ENCODE measurements at places on chromosomes 1 and 21.

- DNase-seq = no peak
Observed at GRCh38 chr1:13549521-13549920, 34.1 kb upstream of the PDPN start.

DNA sequence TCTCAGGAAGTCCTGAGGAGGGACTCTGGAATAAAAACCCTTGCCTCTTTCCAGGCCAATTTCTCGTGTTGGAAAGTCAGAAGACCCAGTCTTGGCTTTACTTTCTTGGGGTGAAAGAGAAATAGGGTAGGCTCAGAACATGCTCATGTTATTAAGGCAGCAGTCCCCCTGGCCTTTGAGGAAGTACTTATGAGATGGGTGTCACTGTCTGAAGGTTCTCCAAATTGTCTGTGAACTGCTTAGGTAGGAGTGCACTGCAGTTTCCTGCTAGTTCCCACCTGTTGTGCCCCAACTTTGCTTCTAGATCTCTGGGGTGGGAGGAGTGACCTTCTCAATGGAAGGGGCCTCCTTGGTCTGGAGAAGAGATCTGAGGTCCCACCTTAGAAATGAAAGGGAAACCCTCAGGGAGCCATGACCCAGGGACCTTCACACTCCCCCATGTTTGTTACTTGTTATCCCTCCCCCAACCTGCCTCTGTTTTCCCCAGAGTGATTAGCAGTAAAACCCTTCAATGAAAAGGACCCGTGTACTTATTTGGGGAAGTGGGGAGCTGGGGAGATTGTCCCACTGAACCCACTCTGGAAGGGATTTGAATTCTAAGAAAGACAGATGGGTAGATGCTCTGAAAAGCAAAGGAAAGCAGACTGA is 5.7 kb downstream of the ZNF691 start:
- DNase-seq = no peak

DNA sequence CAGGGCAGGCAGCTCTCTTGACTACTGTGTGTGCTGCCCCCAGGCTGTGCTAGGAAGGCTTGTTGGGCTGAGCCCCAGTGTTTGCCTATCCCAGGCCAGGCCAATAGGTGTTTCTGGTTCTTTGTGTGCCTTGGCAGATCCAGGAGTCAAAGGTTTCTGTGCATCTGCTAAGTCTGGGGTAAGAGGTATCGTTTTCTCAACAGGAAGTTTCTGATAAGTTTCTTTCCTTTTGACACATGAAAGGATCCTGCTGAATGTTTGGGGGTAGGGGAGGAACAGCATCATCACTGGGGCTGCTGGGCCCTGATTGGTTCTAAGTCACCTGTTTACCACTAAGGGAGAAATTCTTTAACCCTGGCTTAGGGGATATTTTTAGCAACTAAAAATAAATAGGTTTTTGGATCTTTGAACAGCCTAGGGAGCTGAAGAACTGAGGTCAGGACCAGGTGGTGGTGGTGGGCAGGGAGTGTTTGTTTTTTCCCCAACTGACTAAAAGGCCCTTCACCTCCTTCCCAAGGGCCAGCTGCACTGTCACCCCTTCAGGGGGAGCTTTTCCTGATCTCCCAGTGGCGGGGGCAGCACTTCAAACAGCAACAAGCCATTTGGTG is 85.1 kb downstream of the KCNN3 start:
- DNase-seq = peak; percentile 39

DNA sequence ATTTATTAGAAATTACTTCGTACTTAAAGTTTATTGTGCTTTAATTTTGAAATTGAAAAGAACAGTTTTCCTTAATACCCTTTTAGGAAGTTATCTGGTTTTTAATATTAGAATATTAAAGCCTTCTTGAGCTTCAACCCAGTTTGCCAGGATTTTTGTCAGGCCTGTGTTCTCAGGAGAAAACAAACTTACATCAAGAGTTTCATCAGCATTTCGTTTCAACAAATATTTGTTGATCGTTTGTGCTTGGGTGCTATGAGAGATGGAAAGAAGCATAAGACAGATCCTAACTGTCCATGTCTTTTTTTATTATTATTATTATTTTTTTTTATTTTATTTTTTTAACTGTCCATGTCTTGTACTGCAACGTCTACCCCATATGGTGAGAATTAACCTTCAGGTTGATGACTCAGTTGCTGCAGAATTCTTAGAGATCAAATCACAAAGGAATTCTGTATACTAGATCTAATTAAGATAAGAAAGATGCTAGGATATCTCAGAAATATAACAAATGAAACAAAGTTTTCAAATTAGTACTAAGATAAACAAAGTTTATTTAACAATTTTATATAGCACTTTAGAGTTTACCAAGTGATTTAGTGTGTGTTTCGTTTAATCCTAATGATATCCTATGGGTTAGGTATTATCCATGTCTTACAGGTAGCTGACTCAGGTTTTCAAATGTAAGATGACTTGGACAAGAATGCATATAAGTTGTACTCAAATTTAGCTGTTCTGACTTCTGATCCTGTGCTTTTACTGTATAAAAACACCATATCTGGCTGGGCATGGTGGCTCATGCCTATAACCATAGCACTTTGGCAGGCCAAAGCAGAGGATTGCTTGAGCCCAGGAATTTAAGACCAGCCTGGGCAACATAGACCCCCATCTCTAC is 14.3 kb downstream of the FBXO28 start:
- no peak for DNase-seq

DNA sequence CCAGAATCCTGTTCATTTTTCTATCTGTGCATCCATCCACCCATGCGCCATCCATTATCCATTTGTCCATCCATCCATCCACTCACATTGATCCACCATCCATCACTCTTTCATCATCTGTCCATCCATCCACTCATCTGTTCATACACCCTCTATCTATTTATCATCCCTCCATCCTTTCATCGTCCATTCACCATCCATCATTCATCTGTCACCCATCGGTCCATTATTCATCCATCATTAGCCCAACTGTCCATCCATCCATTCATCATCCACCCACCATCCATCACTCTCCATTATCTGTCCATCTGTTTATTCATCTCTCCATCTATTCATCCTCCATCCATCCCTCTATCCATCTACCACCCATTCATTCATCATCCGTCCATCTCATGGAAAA is 125.7 kb upstream of the TMPRSS2 start:
- no peak for DNase-seq

- no peak for DNase-seq
Observed at GRCh38 chr1:37096523-37096922, 62.2 kb upstream of the GRIK3 start.

- peak; percentile 51 for DNase-seq
Observed at GRCh38 chr1:24929398-24930259, 447 bp downstream of the RUNX3 start.

DNA sequence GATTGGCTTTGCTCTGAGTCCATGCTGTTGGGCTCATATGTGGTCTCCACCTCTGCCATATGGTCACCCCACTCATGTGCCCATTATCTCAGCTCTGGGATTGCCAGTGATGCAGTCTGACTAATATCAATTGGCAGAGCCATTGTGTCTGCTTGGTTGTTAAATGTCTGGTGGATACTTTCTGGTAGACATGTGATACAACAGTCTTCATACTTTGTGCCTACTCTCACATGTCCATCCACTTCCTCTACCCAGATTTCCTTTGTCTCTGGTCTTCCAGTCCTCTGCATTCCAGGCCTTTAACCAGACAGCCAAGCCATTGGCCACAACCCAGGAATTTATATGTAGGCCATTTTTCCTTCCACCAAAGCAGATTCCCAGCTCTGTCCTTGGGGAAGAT is 30.8 kb upstream of the DIPK1A start:
- DNase-seq = no peak

DNA sequence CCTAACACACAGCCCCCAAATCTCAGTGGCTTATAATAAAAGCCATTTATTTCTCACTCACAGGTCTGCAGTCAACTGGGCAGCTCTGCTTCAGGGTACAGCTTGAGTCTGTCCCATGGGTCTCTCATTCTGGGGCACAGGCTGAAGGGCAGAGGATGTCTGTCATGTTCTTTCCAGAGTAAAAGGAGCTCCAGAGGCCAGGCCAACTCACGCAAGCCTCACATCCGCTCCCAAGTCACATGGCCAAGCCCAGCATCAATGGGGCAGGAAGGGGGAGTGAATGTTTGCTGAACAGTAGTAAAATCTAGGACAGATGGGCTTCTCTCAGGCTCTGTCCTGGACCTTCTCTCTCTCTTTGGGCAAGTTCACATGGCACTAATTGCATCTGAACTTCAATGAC is 7.1 kb upstream of the SSBP3 start:
- no peak for DNase-seq

GRCh38 chr1:53681351-53681976 is 57.5 kb downstream of the GLIS1 start:
- DNase-seq = no peak

- no peak for DNase-seq
Observed at GRCh38 chr1:89698624-89699023, 65.7 kb downstream of the LRRC8C start.

GRCh38 chr1:160078512-160079195 is 2.7 kb upstream of the KCNJ9 start:
- peak; percentile 32 for DNase-seq

DNA sequence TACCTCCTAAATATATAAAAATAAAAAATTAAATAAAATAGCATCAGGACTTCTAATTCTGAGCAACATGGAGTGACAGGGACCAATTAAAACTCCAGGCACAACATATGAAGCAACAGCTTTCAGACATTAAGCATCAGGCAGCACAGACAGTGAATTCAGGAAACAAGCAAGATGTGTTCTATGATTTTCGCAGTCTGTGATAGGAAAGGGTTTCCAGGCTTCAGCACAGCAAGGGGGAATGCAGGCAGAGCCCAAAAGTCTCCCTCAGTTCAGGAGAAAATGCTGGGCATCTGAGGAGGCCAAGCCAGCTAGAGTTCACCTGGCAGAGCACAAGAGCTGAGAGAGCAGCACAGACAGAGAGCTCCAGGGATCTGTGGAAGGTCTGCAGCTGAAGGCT is 22.2 kb upstream of the CTTNBP2NL start:
- DNase-seq = no peak

- no peak for DNase-seq
Observed at GRCh38 chr1:201443747-201444146, 22.2 kb upstream of the TNNI1 start.

DNA sequence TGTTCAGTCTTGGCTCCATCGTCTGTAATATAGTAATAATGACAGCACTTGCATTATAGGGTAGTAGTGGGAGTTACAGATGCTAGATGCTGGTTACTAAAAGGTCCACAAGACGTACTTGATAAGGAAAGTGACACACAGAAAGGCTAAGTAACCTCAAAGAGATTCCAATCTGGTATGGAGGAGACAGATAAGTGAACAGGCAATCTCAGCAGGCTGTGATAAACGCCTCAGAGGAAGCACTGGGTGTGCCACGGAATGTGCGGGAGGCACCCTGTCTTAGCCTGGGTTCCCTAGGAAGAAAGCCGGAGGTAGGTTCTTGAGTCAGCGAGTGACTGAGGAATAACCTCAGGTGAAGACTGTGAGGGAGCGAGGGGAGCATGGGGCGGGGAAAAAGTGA is 4.6 kb upstream of the CTPS1 start:
- no peak for DNase-seq

DNA sequence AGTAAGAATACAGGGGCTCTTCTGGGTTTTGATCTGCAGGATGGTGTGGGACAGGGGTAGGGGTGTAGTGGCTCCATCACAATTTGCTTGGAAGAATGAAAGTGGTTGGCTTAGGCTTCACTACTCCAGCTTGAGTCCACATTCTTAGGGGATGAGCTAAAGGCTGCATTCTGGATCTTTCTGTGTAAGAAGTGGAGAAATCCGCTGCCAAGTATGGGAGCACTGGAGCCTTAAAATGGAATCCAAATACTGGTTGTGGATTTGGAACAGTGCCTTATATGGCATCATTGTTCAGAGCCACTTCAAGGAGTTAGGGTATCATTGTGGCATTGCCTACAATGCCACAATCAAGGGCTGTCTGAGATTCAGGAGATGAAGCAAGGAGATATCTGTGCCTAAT is 187.1 kb downstream of the LMO4 start:
- no peak for DNase-seq

DNA sequence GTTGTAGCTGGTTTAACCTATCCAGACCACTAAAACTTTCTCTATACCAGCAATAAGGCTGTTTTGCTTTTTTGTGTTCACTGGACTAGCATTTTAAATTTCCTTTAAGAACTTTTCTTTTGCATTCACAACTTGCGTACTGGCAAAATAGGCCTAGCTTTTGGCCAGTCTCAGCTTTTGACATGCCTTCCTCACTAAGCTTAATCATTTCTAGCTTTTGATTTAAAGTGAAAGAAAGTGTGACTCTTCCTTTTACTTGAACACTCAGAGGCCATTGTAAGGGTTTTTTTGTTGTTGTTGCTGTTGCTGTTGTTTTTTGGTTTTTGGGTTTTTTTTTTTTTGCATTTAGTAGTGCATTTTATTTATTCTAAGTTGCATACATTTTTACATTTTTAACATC is 15.2 kb downstream of the RPAP2 start:
- no peak for DNase-seq

DNA sequence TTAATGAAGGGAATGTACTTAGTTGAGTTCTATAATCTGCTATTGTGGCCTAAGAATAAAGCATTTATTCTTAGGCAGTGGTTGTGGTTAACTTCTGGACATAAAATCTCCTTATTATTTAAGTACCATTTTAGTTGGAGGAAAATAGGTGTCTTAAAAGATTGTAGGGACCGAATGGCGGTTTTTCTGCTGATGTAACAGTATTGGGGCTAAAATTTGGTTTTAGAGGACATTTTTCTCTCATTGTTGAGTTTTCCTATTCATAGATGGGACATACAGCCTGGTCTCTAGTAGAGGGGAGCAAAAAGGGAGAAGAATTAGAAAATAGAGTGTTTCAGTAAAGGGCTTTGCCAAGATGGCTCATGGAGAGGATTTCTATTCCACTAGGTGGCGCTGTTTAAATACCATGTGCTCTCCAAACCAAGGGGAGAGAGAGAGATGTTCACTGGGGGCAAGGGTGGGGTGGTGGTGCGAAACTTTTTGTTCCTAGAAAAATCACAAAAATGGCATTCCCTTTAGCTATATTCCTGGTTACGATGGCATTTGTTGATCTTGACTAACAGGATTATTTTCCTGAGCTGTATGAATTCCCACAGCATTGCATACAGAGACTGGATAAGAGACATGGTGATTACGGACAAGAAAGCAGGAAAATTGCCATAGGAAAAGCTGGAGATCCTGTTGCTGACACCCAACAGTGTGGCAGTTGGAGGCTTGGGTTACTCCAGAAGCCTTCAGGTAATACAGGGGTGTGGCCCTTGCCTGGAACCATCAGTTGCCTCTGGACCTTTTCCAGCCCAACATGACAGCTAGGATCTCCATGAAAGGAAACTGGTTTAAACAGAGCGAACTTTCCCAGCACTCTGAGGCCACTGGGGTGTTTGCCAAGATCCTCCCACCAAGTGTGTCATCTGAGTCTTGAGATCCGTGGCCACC is 18.2 kb upstream of the FCGR2A start:
- peak; percentile 11 for DNase-seq

DNA sequence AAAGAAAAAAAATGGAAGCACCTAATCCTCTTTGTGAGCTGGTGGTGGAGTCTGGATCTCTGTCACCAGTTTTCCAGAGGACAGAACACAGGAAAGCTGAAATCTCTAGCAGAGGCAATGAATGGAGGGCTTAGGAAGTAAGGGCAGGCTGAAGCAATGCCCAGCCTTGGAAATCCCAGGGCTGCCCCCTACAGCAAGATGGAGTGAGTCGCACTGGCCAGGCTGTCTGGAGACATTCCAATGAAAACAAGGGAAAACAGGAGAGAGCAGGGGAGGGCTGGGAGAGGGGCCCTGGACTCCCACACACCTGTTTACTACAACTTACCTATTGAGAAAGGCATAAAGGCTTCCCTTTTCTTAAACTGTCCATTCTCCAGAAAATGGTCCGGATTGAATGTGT is 25.9 kb downstream of the CYP2J2 start:
- no peak for DNase-seq

- no peak for DNase-seq
Observed at GRCh38 chr1:2003541-2004131, at the start of gene CFAP74. Gene CFAP74 (minus strand): TSS chr1:2003786. CDS start chr1:1990956, 12,830 bp downstream.

Measured in stimulated activated CD4-positive, alpha-beta T cell treated with anti-CD3 and anti-CD28 coated beads, Interleukin-12 subunit alpha, Interleukin-12 subunit beta, amount 100 ng/mL, for 4 hours (primary cell).